ENCODE measurements at places on chromosomes 4 and X.

GRCh38 chr4:149279776-149280175 is 535.9 kb downstream of the IQCM start:
- no peak for DNase-seq

- DNase-seq, result no peak
These were observed 105.6 kb downstream of the IRF2 start for GRCh38 chr4:184368731-184369130.

GRCh38 chr4:65597697-65598096 is 72.6 kb downstream of the EPHA5 start:
- no peak for DNase-seq

DNA sequence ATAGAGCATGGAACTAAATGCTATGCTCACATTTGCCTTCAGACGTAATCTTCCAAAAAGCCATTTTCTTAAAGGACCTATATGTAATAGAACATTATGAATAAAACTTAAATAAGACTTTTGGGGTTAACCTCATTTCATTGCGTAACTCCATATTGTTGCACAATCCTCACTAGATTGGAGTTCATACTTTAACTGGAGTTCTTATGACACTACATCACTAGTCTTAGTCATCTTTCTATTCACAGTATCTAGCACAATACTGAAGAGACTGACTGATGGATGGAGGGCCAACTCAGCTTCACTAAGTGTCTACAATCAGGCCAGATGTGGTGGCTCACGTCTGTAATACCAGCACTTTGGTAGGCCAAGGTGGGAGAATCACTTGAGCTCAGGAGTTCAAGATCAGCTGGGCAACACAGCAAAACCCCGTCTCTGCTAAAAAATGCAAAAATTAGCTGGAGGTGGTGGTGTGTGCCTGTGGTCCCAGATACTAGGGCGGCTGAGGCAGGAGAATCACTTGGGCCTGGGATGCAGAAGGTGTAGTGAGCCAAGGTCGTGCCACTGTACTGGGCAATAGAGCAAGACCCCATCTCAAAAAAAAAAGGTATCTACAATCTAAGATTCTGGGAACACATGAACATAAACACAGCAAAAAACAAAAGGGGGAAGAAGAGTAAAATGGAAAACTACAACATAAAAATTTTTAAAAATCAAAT is 80.8 kb upstream of the MAB21L2 start:
- DNase-seq, result no peak

GRCh38 chr4:85829276-85830051 is 354.5 kb downstream of the ARHGAP24 start:
- no peak for DNase-seq

GRCh38 chrX:46165866-46166265 is 379.4 kb downstream of the ZNF674 start:
- DNase-seq, result no peak

- DNase-seq, result no peak
These were observed 30.4 kb downstream of the TAF1 start for GRCh38 chrX:71396576-71396975.

GRCh38 chr4:78661086-78661690 is 109.6 kb downstream of the ANXA3 start:
- DNase-seq, result no peak

- no peak for DNase-seq
These were observed 75.6 kb upstream of the FAM9C start for GRCh38 chrX:13120017-13120416.

DNA sequence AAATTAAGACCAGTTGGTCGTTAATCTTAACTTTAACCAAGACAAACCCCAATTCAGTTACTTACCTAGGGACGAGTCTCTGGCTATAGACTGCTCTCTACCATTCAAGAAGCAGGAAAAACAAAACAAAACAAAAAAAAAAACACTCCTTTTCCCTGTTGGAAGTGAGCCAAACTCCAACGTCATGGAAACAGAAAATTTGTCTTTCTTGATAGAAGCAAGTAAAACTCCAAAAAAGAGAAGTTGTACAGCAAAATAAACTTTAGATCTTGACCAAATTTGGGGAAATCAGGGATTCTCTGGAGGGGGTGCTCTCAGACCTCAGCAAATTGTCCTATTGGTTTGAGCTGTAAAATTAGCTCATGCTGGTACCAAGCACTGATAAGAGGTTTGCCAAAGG is 3.7 kb downstream of the CNGA1 start:
- DNase-seq, result no peak

GRCh38 chr4:7212101-7212674 is 19.9 kb downstream of the SORCS2 start:
- DNase-seq, result no peak

GRCh38 chr4:6368601-6369000 is 99.0 kb downstream of the WFS1 start:
- no peak for DNase-seq

- DNase-seq, result no peak
These were observed 10.4 kb downstream of the AWAT1 start for GRCh38 chrX:70244881-70245280.

- DNase-seq, result no peak
These were observed 204.2 kb upstream of the IL15 start for GRCh38 chr4:141432000-141432712.

DNA sequence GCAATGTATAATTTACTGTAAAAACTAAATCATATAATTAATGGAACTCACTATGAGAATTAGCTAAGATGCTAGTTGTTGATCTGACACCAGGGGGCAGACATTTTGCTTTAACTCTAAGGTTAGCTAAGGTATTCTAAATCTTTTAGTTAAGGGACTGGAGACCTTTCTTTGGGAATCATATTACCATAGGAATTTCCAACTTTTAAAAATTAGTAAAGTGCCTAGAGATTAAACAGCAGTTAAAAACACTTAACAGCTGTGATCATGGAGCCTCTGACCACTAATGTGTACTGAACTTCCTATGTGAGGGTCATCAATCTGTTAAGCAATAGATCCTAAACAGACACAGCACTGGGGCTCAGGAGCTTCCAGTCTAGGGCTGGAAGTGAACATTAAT is 226.6 kb downstream of the NSUN7 start:
- DNase-seq, result peak; percentile 47

GRCh38 chr4:173171098-173171497 is 2.5 kb downstream of the GALNT7 start:
- no peak for DNase-seq

DNA sequence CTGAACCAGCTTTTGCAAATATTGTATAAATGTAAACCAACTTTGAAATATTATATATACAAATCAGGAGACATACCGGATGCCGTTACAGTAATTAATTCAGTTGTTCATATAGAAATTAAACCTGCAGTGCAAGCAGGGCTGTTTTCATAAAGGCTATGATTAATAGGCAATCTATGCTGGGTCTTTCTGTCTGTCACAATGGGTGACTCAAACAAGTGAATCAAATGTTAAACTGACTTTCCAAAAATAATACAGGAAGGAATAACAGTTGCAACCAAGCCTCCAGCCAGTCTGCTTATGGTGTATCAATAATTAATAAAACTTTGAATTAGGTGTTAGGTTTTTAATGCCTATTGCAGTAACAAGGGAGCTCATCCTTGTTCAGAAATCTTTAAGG is 43.9 kb downstream of the GABRB1 start:
- no peak for DNase-seq

DNA sequence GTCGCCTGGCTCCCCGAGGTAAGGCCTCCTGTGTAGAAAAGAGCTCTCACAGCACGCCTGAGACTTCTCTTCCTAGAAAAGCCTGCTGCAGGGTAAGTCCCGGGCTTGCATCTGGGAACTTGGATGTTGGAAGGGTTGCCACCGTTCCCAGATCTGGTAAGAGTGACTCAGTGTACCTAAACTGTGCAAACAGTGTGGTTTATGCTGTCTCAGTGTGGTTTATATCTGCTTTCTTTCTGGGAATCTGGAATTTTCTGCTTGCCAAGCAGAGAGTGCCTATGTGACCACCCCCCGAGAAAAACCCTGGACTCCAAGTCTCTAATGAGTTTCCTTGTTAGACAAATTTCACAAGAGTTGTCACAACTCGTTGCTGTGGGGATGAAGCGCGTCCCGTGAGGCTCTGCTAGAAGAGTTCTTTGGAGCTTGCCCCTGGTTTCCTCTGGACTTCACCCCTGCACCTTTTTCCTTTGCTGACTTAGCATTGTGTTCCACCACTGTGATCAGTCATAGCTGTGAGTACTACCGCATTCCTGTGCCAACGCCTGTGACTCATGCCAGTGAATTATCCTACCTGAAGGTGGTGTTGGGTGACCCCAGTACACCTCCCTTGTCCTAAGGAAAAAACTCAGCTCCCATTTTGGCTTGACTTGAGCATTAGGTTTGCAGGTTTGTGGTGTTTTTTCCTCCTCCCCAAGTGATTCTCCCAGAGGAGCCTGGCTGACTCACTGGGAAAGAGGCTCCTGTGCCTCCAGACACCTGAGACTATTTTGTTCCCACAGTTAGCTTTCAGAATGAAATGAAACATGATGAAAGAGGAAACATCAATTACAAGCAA is 14.5 kb downstream of the SLC2A9 start:
- no peak for DNase-seq

DNA sequence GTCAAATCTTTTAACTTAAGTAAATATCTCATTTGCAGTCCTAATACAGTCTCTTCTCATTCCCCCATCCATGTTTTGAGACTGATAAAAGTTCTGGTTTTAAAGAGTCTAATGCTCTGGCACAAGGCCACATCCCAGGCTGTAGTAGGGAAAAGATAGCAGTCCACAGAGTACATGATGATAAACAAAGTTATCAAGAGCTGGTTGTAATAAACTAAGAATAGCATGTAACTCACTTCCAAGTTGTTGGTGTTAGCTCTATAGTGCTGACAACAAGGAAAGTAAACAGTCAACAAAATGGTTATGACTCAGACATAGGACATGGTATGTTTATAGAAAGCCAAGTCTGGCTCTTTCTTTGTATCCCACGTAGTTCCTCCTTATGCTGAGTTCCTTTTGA is 21.8 kb upstream of the AREG start:
- DNase-seq, result no peak
